ENCODE measurements at places on chromosomes 2 and 18. TPM values are rescaled to one million over a fixed set of nuclear protein-coding genes. Genes with fewer than 3 reads are reported as not detected.

IMP4 gene
- total RNA-seq: 75.2 TPM

STAT4 gene
- total RNA-seq: 0.60 TPM

DNA sequence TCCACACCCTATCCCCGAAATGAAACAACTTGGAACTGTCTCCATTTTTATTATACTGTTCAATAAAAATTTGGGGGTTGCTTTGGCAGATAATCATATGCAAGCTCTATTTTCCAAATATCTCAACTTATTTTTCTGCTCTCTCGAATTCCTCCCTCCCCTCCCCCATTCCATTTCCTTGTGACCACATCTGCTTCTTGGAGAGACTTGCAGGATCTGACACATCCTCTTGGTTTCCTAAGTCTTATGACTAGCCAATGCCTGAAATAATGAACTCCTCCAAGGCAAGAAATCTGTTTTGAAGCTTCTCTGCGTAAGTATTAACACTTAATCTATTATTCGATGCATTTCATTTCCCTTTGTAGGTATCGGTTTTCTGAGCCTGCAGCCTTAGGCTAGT is 16.1 kb downstream of the TGIF1 start:
- no peak overlapping the region for H3K4me3 ChIP-seq
- H3K27me3 ChIP-seq: no peaks in the 10 kb centered on the region
- no peaks in the 10 kb centered on the region for H3K4me1 ChIP-seq
- H3K36me3 ChIP-seq: no peaks in the 10 kb centered on the region
- H3K27ac ChIP-seq: no peak overlapping the region

- DNase-seq: peak; percentile 82
- H3K27ac ChIP-seq: no peak overlapping the region
- H3K4me3 ChIP-seq: no peak overlapping the region
- H3K4me1 ChIP-seq: peaks cover 4% of the 10 kb centered on the region
- H3K36me3 ChIP-seq: no peaks in the 10 kb centered on the region
- no peaks in the 10 kb centered on the region for H3K27me3 ChIP-seq
Observed at GRCh38 chr2:225002039-225002655, 40.1 kb downstream of the DOCK10 start.

DNA sequence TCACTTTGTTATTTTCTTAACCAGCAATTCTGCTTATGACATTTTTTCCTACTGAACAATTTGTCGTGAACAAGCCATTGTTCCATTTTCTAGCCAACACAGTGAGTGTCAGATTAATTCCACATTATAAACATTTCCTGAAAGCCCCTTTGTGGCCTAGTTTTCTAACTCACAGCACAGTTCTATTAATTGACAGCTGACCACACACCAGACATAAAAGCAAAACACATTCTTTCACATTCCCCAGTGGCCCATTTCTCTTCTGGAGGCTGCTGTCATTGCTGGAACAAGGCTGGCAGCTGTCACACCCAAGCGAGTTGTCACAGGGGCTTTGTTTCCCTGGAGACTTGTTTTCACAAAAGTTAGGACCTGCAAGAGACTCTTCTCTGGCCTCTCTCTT is 50.7 kb downstream of the RNF152 start:
- no peaks in the 10 kb centered on the region for H3K36me3 ChIP-seq
- H3K27ac ChIP-seq: no peak overlapping the region
- no peak for DNase-seq
- H3K4me3 ChIP-seq: no peak overlapping the region

Measured in adrenal gland (tissue), 19 donors.